Stimulated activated CD8-positive, alpha-beta memory T cell treated with anti-CD3 and anti-CD28 coated beads, Interleukin-4, amount 100 ng/mL, for 4 hours (primary cell): ENCODE measurements at places on chromosomes 2 and 18.
A peak's percentile ranks its signal among the peaks of the same experiment; 100 is the strongest.

DNA sequence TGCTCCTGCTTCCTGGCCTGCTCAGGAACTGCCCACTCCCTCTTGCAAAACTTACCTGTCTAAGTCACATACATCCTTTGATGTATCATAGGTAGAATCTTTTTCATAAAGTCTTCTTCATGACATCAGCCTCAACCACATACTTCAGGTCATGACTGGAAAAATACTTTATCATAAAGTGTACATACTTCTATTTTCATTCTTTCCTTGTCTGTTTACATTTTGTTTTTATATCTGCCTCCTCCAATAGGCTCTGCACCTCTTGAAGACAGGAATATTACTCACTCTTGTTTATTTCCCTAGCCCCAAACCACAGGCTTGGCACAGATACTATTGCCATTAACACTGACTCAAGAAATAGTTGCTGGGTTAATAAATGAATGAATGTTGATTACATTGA is 43.6 kb upstream of the ZNF804A start:
- DNase-seq = no peak

- DNase-seq = no peak
These were observed 62.1 kb downstream of the CTAGE1 start for GRCh38 chr18:22355598-22355997.

GRCh38 chr18:392928-393573 is 107.5 kb downstream of the COLEC12 start:
- DNase-seq = no peak

DNA sequence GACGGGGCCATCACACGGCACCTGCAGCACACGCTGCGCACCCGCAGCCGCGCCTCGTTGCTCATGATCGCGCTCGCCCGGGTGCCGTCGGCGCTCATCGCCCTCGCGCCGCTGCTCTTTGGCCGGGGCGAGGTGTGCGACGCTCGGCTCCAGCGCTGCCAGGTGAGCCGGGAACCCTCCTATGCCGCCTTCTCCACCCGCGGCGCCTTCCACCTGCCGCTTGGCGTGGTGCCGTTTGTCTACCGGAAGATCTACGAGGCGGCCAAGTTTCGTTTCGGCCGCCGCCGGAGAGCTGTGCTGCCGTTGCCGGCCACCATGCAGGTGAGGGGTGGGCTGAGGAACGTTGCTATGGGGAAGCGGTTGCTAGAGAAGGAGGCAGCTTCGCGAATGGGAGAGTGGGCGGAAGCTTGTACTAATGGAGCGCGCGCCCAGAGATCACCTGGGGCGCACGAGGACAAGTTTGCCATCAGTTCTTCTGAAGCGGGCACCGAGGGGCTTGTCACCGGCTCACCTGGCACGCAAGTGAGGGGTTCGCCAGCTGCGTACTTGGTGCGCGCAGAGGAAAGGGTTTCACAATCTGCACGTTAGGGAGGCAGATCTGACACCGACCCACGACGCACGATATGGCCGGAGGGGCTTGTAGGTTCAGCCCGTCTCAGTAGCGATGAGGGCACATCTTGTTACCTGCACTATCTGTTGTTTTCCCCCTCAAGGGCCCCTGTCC is 45.6 kb downstream of the DDX18 start:
- no peak for DNase-seq

DNA sequence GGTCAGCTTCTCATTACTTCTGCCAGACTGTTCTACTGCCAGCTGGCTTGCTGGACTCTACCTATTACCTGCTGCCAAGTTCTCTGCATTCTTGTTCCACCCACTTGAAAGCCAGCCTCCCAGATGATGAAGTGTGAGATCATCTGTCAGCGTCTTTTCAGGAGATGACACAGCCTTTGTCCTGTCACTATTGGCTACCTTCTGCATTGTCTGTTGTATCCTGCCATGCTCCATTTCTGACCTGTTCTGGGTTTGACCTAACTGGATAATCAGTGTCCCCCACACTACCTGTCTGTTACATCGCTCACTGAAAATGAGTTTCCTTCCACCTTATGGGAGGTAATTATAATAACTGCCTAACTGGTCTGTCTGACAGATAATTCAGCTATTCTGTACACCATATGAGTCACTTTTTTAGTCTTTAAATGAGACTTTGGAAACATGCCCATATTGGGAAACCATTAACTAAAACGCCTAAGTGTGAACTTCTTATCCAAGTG is 520.6 kb downstream of the METTL4 start:
- DNase-seq = no peak

DNA sequence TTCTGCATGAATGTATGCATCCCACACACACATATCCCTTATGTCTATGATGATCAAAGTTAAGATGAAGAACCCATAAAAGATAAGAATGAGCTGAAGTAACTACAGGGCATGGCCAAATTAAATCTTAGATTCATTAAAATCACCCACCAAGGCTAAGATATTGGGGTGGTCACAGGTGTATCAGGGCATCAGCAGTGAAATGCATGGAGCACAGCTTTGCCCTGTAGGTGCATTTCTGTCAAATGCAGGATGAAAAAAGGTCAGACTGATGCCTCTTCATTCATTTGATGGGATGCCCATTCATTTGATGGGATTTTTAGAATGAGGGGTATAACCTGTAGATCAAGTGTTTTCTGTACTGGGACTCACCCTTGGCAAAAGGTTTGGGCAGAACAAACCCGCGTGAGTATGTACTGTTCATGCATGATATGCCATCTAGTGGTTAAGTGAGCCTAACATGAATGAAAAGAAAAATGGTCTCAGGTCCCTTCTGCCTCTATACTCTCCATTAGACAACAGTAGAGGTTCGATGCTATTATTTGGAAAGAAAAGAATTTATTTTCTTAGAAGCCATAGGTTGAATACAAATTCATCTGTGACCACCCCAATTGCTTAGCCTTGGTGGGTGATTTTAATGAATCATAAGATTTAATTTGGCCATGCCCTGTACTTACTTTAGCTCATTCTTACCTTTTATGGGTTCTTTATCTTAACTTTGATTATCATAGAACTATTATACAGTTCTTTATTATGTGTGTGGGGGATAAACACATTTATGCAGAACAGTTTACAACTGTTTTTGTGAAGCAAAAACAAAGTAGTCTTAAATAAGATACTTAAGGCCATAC is 43.2 kb upstream of the NOSTRIN start:
- no peak for DNase-seq

DNA sequence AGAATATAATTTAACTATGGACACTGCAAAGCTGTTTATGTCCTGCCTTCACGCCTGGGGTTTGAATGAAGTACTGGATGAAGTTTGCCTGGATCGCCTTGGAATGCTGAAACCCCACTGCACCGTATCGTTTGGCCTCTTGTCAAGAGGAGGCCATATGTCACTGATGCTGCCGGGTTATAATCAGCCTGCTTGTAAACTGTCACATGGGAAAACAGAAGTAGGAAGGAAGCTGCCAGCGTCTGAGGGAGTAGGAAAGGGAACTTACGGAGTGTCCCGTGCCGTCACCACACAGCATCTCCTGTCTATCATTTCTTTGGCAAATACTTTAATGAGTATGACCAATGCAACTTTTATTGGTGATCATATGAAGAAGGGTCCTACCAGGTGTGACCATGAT is 105.8 kb downstream of the WDR7 start:
- no peak for DNase-seq

DNA sequence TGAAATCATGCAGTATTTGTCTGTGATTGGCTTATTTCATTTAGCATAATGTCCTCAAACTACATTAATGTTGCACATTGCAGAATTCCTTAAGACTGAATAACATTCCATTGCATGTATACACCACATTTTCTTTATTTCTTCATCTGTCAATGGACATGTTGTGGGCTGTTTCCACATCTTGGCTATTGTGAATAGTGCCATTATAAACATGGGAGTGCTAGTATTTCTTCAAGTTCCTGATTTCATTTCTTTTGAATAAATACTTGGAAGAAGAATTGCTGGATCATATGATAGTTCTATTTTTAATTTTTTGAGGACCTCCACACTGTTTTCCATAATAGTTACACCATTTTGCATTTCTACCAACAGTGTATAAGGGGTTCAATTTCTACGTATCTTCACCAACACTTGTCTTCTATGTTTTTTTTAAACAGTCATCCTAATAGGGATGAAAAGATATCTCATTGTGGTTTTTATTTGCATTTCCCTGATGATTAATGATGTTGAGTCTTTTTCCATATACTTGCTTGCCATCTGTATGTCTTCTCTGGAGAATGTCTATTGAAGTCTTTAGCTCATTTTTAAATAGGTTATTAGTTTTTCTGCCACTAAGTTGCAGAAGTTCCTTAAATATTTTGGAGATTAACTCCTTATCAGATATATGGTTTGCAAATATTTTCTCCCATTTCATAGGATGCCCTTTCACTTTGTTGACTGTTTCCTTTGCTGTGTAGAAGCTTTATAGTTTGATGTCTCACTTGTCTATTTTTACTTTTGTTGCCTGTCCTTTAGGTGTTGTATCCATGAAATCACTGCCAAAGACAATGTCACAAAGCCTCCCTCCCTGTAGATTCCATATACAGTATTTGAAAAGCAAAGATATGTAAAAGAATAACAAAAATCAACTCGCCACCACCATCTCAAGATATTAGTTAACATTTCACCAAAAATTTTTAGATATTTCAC is 14.6 kb downstream of the FBXO11 start:
- DNase-seq = no peak

DNA sequence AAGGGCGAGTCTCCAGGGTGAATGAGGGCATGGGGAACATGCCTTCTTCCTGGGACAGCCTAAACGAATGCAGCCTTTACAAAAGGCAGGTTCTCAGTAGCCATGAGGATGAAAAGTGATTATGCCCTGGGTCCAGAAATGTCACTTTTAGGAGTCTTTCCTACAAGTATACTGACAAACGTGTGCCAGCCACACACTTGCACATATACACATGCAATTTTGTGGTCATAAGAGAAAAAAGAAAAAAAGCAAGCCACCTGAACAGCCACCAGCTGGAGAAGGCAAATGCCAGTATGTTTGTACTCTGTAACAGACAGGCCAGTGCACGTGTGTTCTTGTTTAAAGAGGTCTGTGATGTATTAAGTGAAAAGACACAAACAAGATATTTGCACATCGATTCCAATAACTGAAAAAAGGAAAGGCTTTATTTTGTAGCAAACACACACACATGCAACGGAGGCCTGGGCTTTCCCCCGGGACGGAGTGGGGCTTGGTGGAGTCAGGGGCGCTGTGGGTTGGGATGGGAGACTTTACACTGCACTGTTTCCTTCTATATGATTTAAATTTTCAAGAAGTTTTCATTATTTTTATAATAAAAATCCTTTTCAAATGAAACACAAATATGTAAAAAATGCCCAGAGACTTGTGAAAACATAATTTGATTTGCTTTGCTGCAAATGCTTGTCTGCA is 108.4 kb downstream of the FAM210A start:
- DNase-seq = no peak

GRCh38 chr2:237404413-237404812 is 9.6 kb downstream of the COL6A3 start:
- no peak for DNase-seq

DNA sequence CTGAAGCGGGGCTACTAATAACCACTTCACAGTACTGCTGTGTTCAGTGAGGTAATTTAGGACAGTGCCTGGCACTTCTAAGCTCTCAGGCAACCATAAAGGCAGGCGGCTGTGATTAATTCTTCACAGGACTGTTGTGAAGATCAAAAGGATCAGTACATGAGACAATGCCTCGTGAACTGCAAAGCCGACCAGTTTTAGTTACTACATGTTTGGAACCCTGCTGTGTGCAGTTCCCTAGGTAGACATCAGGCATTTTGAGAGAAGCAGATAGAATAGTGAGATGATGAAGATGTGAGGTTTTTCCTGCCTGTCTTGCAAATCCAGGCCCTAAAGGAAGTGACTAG is 19.1 kb downstream of the EFHD1 start:
- no peak for DNase-seq

- DNase-seq = no peak
These were observed 20.2 kb downstream of the RALBP1 start for GRCh38 chr18:9495465-9495864.

DNA sequence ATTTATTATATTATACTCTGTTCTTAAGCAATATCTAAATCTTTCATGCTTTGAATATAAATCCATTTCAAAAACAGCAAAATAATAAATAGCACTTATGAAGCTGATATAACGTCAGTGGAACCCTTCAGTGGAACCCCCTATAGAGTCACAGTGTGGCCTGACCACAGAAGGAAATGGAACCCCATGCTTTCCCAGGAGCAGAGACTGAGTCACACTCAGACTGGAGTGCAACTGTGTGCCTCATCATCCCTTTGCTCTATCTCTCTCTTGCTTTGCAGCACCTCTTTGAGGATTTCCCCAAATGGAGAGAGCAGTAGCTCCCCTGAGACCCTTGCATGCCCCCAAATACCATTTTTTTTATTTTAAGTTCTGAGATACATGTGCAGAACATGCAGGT is 13.1 kb downstream of the NXPH2 start:
- no peak for DNase-seq

GRCh38 chr18:30376515-30376914 is 666.0 kb downstream of the DSC3 start:
- no peak for DNase-seq

DNA sequence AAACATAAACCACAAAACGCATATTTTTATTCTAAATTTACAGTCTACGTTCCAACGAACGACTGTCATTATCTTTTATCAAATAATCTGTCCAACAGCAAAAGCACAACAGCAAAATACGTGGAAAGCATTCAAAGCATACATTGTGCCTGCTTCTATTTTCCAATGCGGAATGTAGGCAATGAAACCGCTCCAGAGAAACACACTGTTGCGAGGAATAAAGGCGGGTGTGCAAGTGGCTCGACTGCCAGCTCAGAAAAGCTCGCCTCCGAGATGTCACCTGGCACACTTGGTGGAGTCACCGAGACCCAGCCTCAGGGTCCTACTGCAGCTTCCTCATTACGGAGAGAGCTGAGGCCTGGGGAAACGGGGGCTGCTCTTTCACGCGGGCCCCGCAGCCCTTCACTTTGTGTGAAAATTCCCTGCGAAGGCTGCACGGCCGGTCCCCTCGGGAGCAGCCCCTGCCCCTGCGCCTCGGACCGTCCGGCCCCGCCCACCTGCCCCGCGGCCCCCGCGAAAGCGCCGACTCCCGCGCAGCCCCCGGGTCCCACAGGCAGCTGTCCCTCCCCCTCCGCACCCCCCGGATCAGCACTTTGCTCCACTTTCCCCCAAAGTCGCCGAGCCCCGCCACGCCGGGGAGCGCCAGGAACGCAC is 752 bp downstream of the MGAT4A start:
- peak; percentile 20 for DNase-seq

DNA sequence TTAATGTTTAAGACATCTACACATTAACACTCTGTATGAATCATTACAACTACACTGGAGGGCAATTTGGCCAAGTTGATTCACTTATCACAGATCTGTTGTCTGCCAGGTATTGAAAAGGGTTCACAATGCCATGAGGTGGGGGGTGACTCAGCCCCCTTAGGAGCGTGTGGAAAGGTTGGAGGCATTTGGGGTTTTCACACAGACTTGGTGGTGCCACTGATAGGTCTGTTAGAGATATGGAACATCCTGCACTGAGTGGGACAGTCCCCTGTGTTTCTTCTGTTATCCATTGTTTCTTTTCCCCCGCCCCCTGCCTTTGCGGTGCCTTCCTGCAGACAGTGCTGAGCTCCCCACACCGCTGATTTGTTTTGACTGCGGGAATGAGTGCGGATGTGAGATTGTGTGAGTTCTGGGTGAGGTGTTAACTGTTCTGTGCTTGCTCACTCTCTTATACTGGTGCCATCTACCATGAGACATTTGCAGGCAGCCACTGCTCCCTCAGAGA is 9.3 kb upstream of the TSN start:
- DNase-seq = no peak

- no peak for DNase-seq
These were observed 135.6 kb upstream of the CCDC195 start for GRCh38 chr2:224851811-224852210.

- no peak for DNase-seq
These were observed 114.2 kb downstream of the FHOD3 start for GRCh38 chr18:36411745-36412168.
